ENCODE measurements at places on chromosomes 2 and 18.

- H3K4me1 ChIP-seq: no peaks in the 10 kb centered on the region
- no peak overlapping the region for H3K27ac ChIP-seq
- H3K4me3 ChIP-seq: no peak overlapping the region
- no peak for DNase-seq
Measured at GRCh38 chr2:106847366-106847765, 38.6 kb downstream of the ST6GAL2 start.

- no peaks in the 10 kb centered on the region for H3K4me1 ChIP-seq
- no peaks in the 10 kb centered on the region for H3K27me3 ChIP-seq
- H3K36me3 ChIP-seq: no peaks in the 10 kb centered on the region
- H3K4me3 ChIP-seq: no peak overlapping the region
- no peak overlapping the region for H3K27ac ChIP-seq
- no peak for DNase-seq
Measured at GRCh38 chr18:38362286-38362792, 796.7 kb upstream of the CELF4 start.

DNA sequence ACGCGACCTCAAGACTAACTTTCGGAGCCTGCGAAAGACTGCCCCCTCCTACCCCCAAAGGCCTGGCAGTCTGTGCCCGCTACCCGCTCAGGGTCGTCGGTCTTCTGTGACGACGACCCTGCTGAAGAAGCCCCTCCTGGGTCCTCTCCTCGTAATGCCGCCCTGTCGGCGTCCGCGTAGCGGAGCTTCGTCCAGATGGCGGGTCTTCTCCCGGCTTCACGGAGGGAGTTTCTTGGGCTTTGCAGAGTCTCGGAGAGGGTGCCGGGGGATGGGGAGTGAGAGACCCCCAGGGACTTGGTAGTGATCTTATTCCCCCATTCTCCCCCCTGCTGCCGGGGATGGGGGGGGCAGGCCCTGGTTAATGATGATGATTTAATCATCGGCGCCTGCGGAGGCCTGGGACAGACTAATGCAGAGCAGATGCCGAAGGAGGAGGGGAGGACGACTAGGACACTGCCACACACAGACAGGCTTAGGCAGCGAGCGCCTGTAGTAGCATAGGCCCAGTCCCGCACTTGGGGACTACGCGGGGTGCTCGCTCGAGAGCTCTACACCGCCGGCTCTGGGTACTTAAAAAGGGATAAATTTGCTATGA, 528 bp upstream of the PCGF1 start:
- peaks cover 26% of the 10 kb centered on the region for H3K36me3 ChIP-seq
- H3K27me3 ChIP-seq: peaks cover 59% of the 10 kb centered on the region
- peak overlapping the region; percentile 96 for H3K4me3 ChIP-seq
- H3K4me1 ChIP-seq: peaks cover 28% of the 10 kb centered on the region

- peaks cover 70% of the 10 kb centered on the region for H3K27me3 ChIP-seq
- no peak for DNase-seq
- peaks cover 15% of the 10 kb centered on the region for H3K4me1 ChIP-seq
- no peak overlapping the region for H3K27ac ChIP-seq
- H3K4me3 ChIP-seq: no peak overlapping the region
Measured at GRCh38 chr18:48460929-48461583, 51.9 kb upstream of the ZBTB7C start.

- no peak overlapping the region for H3K27ac ChIP-seq
- peaks cover 5% of the 10 kb centered on the region for H3K4me1 ChIP-seq
- no peaks in the 10 kb centered on the region for H3K36me3 ChIP-seq
Measured at GRCh38 chr2:25066455-25066854, 24.6 kb downstream of the EFR3B start.

DNA sequence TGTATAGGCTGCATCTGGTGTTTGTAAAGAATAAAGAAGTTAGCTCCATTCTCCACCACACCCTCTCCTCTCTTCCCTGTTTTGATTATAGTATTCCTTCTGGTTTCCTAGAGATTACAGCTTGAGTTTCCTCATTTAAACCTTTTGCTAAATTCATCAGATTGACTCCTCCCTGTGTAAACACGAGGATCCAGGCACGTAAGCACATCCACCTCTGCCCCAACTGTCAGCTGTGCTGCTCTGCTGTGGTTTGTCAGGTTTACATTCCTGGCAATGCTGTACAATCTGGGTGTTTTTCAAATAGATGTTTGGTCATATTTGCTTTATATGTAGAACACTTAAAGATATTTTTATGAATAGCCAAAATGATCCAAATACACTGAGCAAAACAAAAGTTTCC, 302.8 kb downstream of the PTGR3 start:
- peaks cover 2% of the 10 kb centered on the region for H3K4me1 ChIP-seq
- no peaks in the 10 kb centered on the region for H3K27me3 ChIP-seq
- H3K4me3 ChIP-seq: no peak overlapping the region
- no peak overlapping the region for H3K27ac ChIP-seq
- peaks cover 1% of the 10 kb centered on the region for H3K36me3 ChIP-seq
- DNase-seq: no peak

DNA sequence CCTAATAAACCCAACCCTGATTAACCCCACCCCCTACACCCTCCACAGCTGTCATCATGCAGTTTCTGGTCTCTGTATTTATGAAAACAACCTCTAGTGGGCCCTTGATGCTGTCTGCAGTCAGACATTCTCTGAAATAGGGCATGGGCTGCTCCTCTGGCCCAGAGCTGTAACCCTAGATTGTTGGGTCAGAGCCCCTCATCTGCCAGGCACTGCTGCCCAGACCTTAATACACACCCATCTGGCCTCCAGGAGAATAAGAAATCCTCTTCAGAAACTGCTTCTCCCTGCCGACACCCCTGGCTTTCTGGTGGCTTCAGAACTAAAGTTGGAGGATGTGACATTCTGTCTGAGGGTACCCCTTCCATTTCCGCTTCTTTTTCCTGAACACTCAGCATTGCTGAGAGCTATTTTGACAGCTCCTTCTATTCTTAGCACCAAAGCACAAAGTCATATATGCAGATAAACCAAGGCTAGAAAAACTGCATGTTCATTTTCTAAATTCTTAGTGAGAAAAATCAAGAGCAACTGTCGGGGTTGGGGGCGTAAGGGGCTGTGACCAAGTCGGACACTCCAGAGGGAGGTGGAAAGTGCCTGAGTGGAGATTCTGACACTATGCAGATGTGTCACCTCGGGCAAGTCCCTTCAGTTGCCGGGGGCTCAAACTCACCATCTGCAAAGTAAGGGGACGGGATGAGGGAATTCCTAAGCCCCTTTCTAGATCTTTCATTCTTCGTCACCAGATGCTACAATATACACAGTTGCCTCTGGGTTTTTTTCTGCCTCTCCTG, 28.7 kb downstream of the SRSF7 start:
- no peaks in the 10 kb centered on the region for H3K27me3 ChIP-seq
- H3K4me1 ChIP-seq: peaks cover 49% of the 10 kb centered on the region
- peaks cover 34% of the 10 kb centered on the region for H3K36me3 ChIP-seq
- H3K27ac ChIP-seq: peak overlapping the region; percentile 97
- H3K4me3 ChIP-seq: peak overlapping the region; percentile 65

DNA sequence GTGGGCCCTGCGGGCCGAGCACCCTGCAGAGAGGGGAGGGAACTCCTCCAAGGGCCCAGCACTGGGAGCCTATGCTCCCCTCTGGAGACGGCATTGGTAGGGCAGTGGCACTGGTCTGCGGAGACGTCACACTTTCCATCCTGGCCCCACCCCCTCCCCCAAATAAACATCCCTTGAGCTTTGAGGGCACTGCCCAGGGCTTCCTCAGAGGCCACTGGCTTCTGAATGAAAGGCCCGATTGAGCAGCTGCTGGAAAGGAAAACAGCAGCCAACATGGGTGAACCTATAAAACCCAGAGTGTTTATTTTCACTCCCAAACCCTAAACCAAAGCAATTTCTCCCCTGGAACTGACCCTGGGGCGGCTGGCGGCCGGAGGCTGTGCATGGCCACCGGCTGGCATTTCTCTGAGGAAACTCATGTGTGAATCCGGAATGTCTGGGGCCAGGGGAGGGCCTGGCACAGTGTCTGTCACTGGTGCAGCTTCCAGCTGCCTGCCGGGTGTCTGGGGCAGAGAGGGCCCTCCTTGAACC, 138.9 kb downstream of the DYSF start:
- no peak overlapping the region for H3K4me3 ChIP-seq
- no peaks in the 10 kb centered on the region for H3K36me3 ChIP-seq
- DNase-seq: no peak
- no peak overlapping the region for H3K27ac ChIP-seq

- peaks cover 28% of the 10 kb centered on the region for H3K4me1 ChIP-seq
- DNase-seq: peak; percentile 77
- no peak overlapping the region for H3K4me3 ChIP-seq
- H3K27me3 ChIP-seq: no peaks in the 10 kb centered on the region
- peak overlapping the region; percentile 64 for H3K27ac ChIP-seq
Measured at GRCh38 chr2:27683390-27684071, 19.8 kb downstream of the SLC4A1AP start.

DNA sequence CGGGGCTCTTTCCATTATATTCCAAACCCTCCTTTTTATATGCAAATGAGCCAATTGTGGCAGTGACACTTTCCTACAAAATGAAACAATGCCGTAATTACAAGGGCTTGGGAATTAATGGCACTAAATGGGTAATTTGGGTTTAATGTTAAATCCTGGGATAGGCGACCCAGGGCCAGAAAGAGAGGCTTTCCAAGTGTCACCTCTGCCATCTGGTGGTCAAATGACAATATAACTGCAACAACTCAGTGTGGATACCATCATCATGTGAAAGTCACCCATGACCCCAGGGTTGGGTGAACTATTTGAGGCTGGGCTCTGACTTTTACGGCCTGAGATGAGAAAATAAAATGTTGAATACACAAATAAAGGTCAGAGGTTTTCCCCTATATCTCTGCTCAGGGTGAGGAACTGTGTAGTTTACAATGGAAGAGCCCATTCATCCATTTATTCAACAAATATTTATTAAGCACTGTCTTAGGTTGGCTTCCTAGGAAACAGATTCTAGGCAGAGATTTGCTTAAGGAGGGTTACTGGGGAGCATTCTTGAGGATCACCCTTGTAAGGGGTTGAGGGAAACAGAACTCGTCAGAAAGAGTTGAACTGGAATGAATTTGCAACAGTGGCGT, 13.6 kb upstream of the THADA start:
- no peak overlapping the region for H3K4me3 ChIP-seq
- peak; percentile 21 for DNase-seq
- H3K27ac ChIP-seq: no peak overlapping the region
- H3K27me3 ChIP-seq: no peaks in the 10 kb centered on the region

GRCh38 chr18:34742891-34743341, 32.8 kb downstream of the DTNA start:
- DNase-seq: no peak
- H3K4me3 ChIP-seq: no peak overlapping the region
- no peak overlapping the region for H3K27ac ChIP-seq
- H3K4me1 ChIP-seq: no peaks in the 10 kb centered on the region

- no peak overlapping the region for H3K27ac ChIP-seq
- peaks cover 1% of the 10 kb centered on the region for H3K4me1 ChIP-seq
- no peak for DNase-seq
- no peak overlapping the region for H3K4me3 ChIP-seq
- H3K27me3 ChIP-seq: no peaks in the 10 kb centered on the region
Measured at GRCh38 chr2:27042985-27043634, 8.4 kb upstream of the AGBL5 start.

GRCh38 chr2:10371441-10372196, 68.9 kb downstream of the HPCAL1 start:
- peaks cover 14% of the 10 kb centered on the region for H3K36me3 ChIP-seq
- H3K27me3 ChIP-seq: no peaks in the 10 kb centered on the region
- peaks cover 63% of the 10 kb centered on the region for H3K4me1 ChIP-seq
- DNase-seq: no peak

DNA sequence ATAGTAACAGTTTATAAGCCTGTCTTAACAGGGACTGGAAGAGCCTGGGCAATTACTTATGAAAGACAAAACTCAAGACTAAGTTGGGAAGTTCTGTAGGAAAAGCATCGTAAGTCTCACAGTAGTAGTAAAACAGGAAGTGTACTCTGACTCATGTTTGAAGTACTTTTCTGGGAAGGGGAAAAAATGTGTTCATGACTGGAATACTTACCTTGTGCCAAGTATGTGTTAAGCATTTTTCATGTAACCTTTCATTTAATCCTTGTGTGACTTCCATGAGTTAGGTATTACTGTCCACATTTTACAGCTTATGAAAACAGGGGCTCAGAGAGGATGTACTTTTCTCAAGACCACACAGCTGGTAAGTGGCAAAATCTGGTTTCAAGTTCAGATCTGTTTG, 13.7 kb upstream of the SKOR2 start:
- DNase-seq: no peak
- peaks cover 70% of the 10 kb centered on the region for H3K27me3 ChIP-seq
- H3K27ac ChIP-seq: no peak overlapping the region
- H3K4me1 ChIP-seq: peaks cover 9% of the 10 kb centered on the region

DNA sequence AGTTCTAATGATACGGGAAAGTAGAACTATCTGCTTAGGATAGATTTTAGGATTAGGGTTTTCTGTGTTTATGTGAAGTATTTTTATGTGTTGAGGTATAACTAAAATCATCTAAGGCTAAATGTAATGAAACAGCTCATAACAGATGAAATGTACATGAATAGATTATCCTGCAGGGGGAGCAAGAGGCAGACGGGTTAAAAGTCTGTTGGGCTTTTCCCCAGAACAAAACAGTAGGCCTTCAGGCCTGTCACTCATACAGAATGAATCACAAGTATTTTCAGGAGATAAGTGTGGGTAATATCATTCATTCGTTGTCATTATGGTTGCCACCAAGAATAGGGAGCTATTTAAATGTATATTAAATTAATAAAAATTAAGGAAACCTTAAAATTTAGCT, 107.9 kb upstream of the IL1R2 start:
- no peak overlapping the region for H3K27ac ChIP-seq
- peaks cover 7% of the 10 kb centered on the region for H3K36me3 ChIP-seq
- peak; percentile 4 for DNase-seq
- H3K4me3 ChIP-seq: no peak overlapping the region
- no peaks in the 10 kb centered on the region for H3K27me3 ChIP-seq

- no peak for DNase-seq
- no peaks in the 10 kb centered on the region for H3K4me1 ChIP-seq
- no peak within 1 kb of the TSS for H3K27ac ChIP-seq
Measured at GRCh38 chr2:42764096-42764495, at the start of gene OXER1. Gene OXER1, minus strand, starts transcription at chr2:42764135. Its CDS starts 73 bp downstream, at chr2:42764062.

GRCh38 chr2:285531-285930, 2.4 kb downstream of the ALKAL2 start:
- H3K27ac ChIP-seq: no peak overlapping the region
- H3K27me3 ChIP-seq: peaks cover 25% of the 10 kb centered on the region
- H3K36me3 ChIP-seq: peaks cover 5% of the 10 kb centered on the region
- no peak overlapping the region for H3K4me3 ChIP-seq
- no peak for DNase-seq
- H3K4me1 ChIP-seq: peaks cover 7% of the 10 kb centered on the region

GRCh38 chr2:23664066-23664788, 262.7 kb downstream of the ATAD2B start:
- H3K27ac ChIP-seq: no peak overlapping the region
- H3K36me3 ChIP-seq: no peaks in the 10 kb centered on the region
- H3K27me3 ChIP-seq: peaks cover 17% of the 10 kb centered on the region
- H3K4me1 ChIP-seq: peaks cover under 1% of the 10 kb centered on the region
- DNase-seq: no peak

GRCh38 chr2:43424262-43425207, 171.3 kb downstream of the THADA start:
- H3K27me3 ChIP-seq: no peaks in the 10 kb centered on the region
- peaks cover 51% of the 10 kb centered on the region for H3K36me3 ChIP-seq
- peaks cover 38% of the 10 kb centered on the region for H3K4me1 ChIP-seq
- no peak overlapping the region for H3K4me3 ChIP-seq
- H3K27ac ChIP-seq: peak overlapping the region; percentile 9
- DNase-seq: peak; percentile 25

GRCh38 chr2:79830501-79830900, 317.6 kb downstream of the CTNNA2 start:
- H3K4me1 ChIP-seq: no peaks in the 10 kb centered on the region
- no peak overlapping the region for H3K4me3 ChIP-seq
- H3K27ac ChIP-seq: no peak overlapping the region
- no peaks in the 10 kb centered on the region for H3K27me3 ChIP-seq
- no peak for DNase-seq

- H3K27ac ChIP-seq: no peak overlapping the region
- H3K4me1 ChIP-seq: peaks cover 54% of the 10 kb centered on the region
- H3K27me3 ChIP-seq: no peaks in the 10 kb centered on the region
Measured at GRCh38 chr2:106191511-106192016, 2.5 kb downstream of the UXS1 start.

Data from activated naive CD8-positive, alpha-beta T cell treated with anti-CD3 and anti-CD28 coated beads for 36 hours (primary cell).